Activated CD4-positive, alpha-beta T cell treated with anti-CD3 and anti-CD28 coated beads, Interleukin-2, amount 10 ng/mL, durations not matched to agents 24 days and 14 days (primary cell): ENCODE measurements at places on chromosomes 4 and X.

DNA sequence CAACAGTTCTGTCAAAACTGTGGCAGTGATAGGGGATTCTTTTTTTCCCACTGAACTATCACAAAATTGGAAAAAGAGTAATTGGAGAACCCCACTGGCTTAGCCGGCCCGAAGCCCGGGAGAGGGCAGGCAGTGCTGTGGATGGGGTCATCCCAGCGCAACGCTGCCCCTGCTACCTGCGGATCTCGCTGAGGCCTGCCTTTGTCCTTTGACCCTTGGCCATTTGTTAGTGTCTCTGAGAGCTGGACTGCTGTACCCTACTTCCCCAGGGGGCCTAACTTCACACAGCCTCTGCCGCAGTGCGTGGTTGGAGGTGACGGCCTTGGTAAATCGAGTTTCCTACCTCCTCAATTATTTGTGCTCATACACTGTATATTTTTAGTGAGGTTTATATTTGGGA lies 43.0 kb upstream of the MSANTD1 start:
- DNase-seq = no peak

DNA sequence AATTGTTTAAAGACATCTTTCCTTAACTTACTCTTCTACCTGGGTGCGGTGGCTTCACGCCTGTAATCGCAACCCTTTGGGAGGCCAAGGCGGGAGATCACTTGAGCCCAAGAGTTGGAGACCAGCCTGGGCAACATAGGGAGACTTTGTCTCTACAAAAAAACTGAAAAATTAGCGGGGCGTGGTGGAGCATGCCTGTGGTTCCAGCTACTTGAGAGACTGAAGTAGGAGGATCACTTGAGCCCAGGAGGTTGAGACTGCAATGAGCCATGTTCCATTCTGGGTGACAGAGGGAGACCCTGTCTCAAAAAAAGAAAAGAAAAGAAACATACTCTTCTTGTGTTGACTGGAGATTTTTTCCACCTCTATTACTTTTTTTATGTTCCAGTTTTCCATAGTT lies 181.9 kb downstream of the RAPGEF2 start:
- DNase-seq = no peak

GRCh38 chrX:77628294-77629025 lies 157.6 kb downstream of the ATRX start:
- no peak for DNase-seq

GRCh38 chr4:152283801-152284470 lies 252.0 kb downstream of the FBXW7 start:
- DNase-seq = no peak

DNA sequence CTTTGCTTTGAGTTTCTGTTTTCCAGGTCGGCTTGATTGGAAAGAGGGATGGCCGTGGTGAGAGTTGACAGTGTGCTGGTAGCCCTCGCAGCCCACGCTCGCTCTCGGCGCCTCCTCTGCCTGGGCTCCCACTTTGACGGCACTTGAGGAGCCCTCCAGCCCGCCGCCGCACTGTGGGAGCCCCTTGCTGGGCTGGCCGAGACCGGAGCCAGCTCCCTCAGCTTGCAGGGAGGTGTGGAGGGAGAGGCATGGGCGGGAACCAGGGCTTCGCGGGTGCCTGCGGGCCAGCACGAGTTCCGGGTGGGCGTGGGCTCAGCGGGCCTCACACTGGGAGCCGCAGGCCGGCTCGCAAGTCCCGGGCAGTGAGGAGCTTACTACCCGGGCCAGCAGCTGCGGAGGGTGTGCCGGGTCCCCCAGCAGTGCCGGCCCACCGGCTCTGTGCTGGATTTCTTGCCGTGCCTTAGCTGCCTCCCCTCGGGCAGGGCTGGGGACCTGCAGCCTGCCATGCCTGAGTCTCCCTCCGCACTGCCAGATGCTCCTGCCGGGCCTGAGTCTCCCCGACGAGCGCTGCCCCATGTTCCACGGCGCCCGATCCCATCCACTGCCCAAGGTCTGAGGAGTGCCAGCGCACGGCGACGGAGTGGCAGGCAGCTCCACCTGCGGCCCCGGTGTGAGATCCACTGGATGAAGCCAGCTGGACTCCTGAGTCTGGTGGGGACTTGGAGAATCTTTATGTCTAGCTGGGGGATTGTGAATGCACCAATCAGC lies 166.4 kb upstream of the FAT1 start:
- DNase-seq = no peak

- no peak for DNase-seq
Observed at GRCh38 chr4:181249031-181249430, 994.2 kb upstream of the TENM3 start.

- DNase-seq = no peak
Observed at GRCh38 chr4:186131935-186132334, 27.4 kb downstream of the FAM149A start.

- no peak for DNase-seq
Observed at GRCh38 chr4:69600013-69600412, 39.4 kb downstream of the UGT2A2 start.

GRCh38 chr4:54945838-54946237 lies 179.6 kb downstream of the KDR start:
- DNase-seq = no peak

GRCh38 chr4:123893011-123893981 lies 496.7 kb downstream of the SPRY1 start:
- no peak for DNase-seq

DNA sequence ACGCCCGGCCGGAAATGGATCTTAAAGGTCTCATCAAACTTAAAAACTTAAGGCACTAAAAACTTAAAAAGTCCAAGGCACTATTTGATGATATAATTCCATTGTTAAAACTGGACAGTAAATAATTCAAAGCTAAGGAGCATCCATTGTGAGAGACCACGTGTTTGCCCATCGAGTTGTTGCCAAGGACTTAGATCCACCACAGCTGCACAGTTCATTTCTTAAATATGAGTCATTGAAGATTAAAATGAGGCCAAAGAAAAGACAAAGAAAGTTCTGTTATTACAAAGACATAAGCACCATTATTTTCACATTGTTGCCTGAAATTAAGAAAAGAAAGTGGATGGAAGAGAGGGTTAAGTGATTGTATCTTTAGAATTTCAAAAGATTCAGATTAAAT lies 411.5 kb upstream of the FTHL17 start:
- DNase-seq = no peak

DNA sequence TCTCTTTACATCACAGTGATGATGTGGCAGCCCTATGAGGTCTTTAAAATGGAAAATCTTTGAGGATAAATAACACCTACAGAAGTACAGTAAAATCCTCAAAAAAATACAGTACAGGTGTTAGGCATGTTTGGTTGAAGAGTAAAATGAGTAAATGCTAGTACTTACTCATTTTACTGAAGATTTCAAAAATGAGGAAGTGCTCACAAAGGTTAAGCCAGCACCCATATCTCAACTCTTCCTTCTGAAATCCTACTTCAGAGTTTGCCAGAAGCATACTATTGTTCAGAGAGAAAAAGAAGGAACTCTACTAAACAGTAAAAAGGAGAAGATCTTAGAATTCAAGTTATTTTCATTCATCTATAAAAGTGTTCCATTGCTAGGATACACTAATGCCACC lies 130.9 kb downstream of the CBR4 start:
- no peak for DNase-seq

GRCh38 chr4:1405254-1405635 lies 997 bp downstream of the NKX1-1 start:
- DNase-seq = no peak

DNA sequence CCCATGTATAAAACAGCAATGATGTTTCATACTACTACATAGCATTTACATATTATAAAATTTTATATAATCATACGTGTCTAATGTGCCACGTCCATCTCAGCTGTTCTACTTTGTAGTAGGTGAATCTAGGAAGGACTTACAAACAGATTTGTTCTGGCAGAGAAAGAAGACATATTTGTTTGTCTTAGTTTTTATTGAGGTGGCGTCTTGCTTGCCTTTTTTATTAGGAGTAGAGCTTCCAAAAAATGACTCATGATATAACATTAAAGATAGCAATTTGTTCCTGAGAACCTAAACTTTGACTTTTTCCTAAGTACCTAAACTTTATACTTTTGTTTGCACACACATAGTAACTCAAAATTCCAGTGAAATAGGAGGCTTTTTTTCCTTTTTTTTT lies 64.6 kb downstream of the CLDN22 start:
- no peak for DNase-seq

GRCh38 chr4:78748381-78748780 lies 27.8 kb upstream of the BMP2K start:
- no peak for DNase-seq

DNA sequence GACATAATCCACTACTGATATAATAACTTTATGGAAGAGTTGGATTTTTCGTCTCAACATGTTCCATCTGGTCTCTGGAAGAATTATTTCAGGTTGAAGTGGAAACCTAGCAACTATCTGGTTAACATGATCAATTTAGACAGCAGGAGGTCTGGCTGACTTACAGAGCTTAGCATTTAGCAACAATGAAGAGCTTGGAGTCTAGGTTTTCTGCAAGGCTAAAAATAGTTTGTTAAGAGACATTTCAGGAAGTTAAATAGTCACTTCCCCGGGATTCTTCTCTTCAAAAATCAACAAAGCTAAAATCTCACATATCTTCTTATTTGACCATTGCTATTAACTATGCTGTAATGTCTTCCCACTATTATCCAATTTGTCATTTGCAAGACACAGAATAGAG lies 418.6 kb upstream of the DIPK2B start:
- no peak for DNase-seq

GRCh38 chr4:117357437-117357836 lies 272.1 kb upstream of the TRAM1L1 start:
- no peak for DNase-seq

DNA sequence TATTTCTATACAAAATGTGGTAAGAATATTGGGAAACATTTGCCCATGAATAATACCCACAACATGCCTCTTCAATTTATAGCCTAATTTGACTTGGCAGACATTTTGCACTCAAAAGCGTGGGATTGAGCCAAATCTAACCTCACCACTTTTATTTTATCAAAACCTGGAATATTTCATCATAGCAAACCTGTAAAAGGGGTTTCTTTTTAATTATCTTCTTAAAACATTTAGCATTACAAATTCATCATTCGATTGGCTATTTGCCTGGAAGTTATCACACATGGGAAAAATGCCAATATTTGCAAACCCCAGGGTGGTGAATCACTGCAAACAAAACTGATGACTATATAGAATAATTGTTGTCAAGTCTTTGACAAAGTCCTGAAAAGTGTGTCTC lies 56.2 kb downstream of the VCX3B start:
- DNase-seq = no peak

- DNase-seq = no peak
Observed at GRCh38 chrX:110408949-110409588, 50.4 kb downstream of the RTL9 start.

- DNase-seq = no peak
Observed at GRCh38 chrX:1075156-1075555, 137.3 kb downstream of the CRLF2 start.

DNA sequence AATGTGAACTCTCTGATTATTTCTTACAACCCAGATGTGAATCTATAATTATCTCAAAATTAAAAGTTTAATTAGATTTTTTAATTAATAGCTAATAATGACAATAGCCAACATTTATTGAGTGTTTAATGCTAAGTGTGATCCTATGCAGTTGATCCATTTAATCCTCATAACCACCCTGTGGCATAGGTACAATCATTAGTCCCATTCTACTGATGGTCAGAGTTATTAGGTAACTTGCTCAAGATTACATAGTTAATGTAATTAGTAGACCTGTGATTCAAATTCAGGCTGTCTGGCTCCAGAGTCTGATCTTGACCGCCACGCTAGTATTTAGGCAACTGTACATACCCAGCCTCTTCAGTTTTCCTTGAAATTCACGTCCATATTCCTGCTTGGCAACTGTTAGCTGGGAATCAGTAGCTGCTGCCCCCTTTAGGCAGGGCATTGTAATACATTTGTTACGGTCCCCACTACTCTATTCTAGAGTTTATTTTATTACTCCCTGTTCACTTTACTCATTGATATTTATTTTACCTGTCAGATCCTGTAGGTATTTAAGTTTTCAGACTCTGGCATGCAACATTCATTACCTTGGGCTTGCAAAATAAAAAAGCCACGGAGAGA lies 20.6 kb upstream of the TEC start:
- peak; percentile 65 for DNase-seq

DNA sequence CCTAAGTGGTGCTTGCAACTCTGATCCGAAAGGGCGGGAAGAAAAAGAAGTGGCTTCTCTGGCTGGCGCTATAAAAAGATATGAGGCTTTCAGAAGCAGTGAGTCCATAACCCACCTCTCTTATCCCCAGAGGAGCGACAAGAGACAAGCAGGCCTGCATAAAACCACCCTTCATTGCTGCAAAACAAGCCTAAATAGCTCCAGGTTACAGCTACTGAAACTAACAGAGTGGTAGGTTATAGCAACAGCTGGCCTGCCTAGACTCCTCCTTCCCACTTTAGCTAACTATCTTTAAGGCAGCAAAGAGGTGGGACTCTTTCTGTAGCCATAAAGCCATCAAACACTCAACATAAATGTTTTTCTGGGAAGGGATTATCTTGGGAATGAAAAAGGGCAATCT lies 245.0 kb upstream of the GPR101 start:
- DNase-seq = no peak

- DNase-seq = no peak
Observed at GRCh38 chr4:138003248-138003647, 238.9 kb downstream of the SLC7A11 start.

DNA sequence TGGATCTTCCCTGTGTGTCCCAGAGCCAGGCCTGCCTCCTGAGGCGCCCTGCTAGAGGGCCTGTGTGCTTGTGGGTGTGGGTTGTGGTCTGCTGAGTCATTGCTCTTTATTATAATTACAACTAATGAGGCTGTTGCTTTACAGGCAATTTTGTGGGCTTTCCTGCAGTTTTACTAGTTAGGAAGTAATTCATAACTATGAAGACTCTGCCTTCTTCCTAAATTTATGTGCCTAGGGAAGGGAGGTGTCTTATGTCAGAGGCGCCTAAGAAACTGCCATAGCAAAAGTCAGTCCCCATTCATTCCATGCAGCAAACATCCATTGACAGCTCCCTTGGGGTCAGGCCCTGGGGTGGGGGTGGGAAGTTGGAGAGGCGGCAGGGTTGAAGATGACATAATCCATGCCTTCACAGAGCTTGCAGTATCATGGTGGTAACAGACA lies 359.2 kb downstream of the IDS start:
- DNase-seq = no peak

DNA sequence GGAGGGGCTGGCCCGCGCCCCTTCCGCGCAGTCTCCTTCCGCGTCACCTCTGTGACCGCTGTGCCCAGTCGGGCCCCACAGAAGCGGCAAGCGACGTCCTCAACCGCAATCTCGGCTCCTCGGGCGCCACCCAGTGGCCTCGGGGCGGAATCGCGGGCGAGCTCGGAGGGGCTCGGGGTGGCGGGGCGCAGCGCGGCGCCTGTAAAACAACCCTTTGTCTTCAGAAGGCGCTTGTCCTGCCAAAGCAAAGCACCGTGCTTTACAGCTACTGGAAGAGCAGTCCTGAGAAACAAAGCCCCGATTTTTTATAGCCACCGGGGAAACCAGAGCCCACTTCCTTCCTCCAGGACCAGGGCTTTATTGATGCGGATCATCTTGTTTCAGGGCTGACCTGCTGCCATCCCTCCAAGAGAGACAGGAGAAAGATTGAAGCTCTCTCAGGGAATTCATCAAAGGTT lies 37.3 kb upstream of the CDKN2AIP start:
- peak; percentile 97 for DNase-seq
